ENCODE measurements at places on chromosomes 13 and 19.

DNA sequence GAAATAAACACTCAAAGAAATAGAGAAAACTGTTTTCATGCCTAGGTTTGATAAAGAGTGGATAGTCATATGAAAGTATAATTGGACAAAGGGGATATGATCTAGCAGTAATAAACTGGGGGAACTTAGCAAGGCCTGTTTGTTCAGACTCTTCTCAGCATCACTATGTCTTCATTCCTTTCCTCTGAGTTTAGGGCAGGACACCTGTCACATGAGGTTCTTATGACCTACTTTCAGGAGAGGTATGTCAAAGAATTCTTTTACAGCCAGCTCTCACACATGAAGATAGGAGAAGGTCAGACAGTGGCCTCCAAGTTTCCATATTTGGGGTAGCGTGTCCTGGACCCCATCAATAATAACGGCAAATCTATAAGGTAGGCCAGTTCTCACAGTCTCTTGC is 11.4 kb upstream of the RFXAP start:
- DNase-seq: no peak

GRCh38 chr19:31100206-31100590 is 249.0 kb downstream of the TSHZ3 start:
- no peak for DNase-seq

DNA sequence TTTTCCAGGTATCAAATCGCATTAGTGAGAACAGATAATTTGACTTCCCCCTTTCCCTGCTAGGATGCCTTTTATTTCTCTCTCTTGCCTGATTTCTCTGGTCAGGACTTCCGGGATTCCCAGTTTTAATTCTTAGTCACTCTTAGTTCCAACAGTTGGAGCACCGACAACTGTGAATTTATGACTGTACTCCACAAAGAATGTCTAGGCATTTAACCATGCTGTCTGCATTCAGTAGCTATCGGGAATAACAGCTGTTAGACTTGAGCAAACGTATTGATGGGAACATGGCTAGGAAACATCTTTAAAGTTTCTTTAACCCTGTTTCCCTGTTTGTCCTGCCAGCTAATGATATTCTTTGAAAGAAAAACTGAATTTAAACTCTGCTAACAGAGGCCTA is 14.1 kb upstream of the SPACA7 start:
- no peak for DNase-seq

- DNase-seq: no peak
These were observed 51.3 kb upstream of the NFIC start for GRCh38 chr19:3314962-3315675.

- DNase-seq: no peak
These were observed 10.4 kb downstream of the OLFM4 start for GRCh38 chr13:53038993-53039392.

GRCh38 chr13:95020298-95020987 is 280.8 kb downstream of the ABCC4 start:
- DNase-seq: no peak

DNA sequence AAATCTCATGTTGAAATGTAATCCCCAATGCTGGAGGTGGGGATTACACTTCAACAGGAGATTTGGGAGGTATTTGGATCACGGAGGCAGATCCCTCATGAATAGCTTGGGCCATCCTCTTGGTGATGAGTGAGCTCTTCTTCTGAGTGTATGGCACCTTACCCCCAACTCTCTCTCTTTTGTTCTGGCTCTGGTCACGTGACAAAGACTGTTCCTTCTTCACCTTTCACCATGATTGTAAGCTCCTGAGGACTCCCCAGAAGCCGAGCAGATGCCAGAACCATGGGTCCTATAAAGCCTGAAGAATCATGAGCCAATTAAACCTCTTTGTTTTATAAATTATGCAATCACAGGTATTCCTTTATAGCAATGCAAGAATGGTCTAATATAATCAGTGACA is 684.2 kb downstream of the LIG4 start:
- no peak for DNase-seq

Data from NCI-H1092 treated with DMSO at 0.1 percent for 48 hours (cell line).